CD4-positive, alpha-beta T cell treated with Interleukin-17A for 4 hours (primary cell): ENCODE measurements at places on chromosomes 6 and 20.

DNA sequence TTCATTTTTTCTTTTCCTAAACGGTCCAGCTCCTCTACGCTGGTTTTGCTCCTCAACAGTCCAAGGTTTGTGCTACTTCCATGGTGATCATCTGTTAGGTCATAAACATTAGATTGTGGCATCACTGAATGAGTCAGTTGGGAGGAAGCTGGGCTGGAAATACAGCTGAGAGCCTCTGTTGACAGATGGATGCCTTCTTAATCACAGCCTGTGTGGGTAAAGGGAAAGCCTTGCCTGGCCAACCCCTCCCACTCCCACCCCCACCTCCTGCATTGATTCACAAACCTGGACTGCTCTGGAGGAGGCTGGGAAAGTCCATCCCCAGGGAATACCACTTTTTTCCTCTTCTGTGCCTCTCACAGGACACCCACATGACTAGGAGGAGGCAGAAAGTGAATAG, 180.6 kb upstream of the CCN2 start:
- no peak for DNase-seq

- DNase-seq, result no peak
Observed at GRCh38 chr6:16405375-16405774, 167.0 kb downstream of the GMPR start.

DNA sequence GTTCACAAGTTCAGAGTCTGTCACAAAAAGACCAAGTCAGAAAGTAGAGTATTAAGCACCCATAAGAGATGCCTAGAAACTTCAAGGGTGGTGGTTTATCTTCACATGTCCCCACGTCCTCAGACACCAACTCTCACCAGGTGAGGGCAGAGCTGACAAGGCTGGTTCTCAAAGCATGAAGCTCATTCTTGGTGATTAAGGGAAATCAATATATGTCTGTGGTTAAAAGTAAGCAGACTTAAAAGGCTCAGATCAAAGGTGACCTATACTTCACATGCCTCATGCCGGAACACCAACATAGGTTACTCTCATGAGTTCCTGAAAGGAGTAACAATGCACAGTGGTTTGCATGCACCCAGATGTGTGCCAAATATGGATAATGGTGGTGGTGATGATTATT, 27.0 kb downstream of the IL17A start:
- DNase-seq, result peak; percentile 14

DNA sequence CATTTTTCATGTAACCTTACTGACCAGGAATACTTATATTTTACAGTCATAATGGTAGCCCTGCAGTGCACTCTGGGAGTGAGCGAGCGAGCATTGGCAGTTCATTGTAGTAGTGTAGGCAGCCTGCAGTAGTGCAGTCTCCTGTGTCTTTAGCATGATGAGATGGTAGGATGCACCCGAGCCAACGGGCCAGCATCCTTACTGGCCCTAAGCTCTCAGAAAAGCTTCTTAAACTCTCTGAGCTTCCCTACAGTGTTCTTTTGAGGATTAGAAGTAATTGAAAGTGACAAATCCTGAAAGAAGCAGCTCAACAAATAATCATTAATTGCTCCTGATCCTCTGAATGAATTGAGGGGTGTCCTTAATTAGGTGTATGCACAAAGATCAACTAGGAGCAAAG, 20.9 kb downstream of the SLC9A8 start:
- DNase-seq, result no peak

DNA sequence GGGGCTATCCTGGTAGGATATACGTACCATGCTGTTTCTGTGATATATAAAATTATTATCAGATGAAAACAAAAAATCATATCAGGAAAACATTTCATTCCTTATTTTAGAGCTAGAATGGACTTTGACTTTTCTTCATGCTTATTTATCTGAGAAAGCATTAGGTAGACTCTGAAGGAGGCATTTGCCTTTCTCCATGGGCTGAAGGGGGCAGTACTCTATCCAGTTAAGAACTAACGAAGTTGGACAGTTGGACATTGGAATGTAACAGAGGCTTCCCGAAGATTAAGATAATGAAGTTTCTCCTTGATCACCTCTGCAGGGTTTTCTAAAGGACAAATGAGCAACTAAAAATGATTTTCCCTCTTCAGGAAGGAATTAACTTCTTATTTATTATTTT, 233.9 kb downstream of the SAMD5 start:
- no peak for DNase-seq

- DNase-seq, result no peak
Observed at GRCh38 chr6:18119236-18119635, 3.2 kb downstream of the NHLRC1 start.

GRCh38 chr6:10558565-10558964, 37.4 kb downstream of the GCNT2 start:
- DNase-seq, result no peak

GRCh38 chr6:11878029-11878428, 99.4 kb upstream of the ADTRP start:
- DNase-seq, result no peak

- DNase-seq, result no peak
Observed at GRCh38 chr20:37416848-37417616, 71.1 kb downstream of the SRC start.

DNA sequence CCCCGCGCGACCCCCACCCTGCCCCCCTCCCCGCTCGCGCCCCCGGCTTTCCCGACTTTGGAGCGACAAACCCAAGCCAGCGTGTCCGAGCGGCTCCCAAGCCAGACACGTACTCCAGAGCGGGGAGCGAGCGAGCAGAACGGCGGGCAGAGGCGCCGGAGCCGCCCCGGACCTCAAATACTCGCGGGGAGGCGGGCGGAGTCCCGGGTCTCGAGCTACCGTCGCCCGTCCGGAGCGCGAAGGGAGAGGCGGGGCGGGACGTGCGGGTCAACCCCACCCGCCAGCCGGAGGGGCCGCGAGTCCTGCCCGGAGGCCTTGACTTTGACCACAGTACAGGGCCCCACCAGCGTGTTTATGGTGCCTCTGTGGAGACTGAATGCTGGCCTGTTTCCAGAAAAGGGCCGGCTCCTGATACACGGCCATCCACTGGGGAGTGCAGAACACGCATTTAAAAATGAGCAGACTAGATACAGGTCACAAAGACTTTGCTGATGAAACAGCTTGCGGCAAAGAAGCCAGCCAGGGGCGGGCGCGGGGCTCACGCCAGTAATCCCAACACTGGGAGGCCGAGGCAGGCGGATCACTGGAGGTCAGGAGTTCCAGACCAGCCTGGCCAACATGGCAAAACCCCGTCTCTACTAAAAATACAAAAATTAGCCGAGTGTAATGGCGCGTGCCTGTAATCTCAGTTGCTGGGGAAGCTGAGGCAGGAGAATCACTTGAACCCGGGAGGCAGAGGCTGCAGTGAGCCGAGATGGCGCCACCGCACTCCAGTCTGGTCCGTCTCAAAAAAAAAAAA, at the start of gene SERPINB6:
SERPINB6 (minus strand) TSS at position 148 of the 799 bp plus-strand sequence. CDS start 12,235 bp downstream, outside the sequence.
- peak; percentile 58 for DNase-seq

- DNase-seq, result peak; percentile 32
Observed at GRCh38 chr20:19661717-19662636, 96.1 kb upstream of the RIN2 start.

DNA sequence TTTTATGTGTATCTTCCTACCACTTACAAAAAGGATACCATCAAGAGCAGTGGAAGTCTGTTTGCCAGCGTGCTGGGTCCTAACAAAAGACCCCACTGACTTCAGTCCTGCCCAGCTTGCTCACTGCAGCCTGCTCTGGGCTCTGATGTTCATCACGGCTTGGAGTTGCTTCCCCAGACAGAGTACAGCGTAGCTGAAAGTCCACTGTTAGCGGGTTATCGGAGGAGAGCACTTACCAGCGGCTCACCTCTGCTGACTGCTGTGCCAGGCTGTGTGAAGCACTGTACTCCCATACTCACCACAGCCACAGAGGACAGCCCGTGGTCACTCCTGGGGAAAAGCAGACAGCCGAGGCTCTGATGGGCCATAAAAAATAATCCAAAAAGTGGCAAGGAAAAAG, 40.2 kb downstream of the CTCFL start:
- no peak for DNase-seq

DNA sequence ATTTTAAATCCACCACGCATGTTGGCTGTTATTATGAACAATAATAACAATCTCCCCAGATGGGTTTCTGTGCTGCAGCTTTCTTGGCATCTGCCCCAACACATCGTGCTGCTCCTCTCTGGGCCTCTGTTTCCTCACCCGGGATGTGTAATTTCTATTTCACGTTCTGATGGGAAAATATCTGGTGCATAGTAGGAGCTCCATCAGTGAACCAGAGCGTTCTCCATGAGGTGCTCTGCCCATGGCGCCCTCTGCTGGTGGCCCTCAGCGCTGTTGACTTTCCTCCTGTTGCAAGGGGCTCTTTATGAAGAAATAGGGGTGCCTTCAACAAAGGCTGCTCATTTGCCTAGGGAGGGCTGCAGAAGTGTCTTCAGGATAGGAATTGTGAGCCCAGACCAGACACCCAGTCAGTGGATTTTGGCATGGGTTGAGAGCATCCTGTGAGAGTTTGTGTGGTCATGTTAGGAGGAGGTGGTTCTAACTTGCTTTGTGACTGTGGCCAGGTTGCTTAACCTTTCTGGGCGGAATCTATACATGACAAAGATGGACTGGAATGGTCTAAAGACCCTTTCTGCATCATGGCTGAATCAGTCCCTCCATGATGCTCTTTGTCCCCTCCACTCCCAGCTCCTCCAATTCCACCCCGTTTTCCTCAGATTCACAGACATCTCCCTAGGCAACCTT, 8.1 kb downstream of the SCRT2 start:
- peak; percentile 67 for DNase-seq

DNA sequence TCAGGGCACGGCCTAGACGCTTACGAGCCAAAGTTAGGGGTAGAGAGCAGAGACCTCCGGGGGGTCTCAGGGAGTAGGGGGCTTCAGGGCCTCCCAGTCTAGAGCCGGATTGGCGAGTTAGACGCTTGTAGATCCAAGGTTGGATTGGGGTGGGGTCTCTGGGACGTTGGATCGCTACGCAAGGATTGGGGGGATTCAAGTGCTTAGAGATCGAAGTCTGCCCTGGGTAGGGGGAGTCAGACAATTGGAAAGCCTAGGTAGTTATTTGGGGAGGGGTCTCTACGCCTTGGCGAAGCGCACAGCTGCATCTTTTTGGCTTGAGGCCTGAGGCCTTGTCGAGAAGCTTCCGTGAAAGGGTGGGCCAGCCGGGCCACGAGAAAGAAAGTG, 469 bp downstream of the STX16 start:
- DNase-seq, result no peak

DNA sequence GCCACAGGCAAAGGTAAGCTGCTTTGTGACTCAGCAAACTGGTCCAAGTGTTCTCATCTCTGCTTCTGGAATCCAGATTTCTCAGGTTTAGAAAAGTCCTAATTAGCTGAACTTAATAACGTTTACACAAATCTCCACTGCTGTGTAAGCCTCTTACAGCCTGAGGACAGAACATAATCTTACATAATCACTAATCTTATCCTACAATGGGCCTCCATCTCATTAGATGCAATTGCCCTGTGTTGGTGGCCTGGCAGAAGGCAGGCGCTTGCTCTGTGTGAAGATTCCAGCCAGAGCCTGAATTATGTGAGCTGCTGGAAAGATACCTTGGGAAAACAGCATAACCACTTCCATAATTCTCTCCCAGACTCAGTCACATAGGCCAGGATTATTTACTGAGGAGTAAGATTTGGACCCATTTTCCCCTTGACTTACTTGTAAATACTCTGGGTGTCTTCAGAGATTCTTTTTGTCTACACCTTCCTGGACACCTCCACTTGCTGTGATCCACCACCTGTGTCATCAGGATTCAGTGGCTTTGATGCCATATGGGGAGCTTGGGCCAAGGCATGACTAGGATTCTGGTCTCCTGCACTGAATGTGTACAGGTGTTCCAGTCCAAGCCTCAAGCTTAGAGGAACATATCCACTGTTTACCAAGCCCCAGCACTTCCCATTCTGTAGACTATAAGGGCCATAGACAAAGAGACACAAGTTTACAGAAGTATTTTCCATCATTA, 104.4 kb downstream of the C6orf118 start:
- no peak for DNase-seq

DNA sequence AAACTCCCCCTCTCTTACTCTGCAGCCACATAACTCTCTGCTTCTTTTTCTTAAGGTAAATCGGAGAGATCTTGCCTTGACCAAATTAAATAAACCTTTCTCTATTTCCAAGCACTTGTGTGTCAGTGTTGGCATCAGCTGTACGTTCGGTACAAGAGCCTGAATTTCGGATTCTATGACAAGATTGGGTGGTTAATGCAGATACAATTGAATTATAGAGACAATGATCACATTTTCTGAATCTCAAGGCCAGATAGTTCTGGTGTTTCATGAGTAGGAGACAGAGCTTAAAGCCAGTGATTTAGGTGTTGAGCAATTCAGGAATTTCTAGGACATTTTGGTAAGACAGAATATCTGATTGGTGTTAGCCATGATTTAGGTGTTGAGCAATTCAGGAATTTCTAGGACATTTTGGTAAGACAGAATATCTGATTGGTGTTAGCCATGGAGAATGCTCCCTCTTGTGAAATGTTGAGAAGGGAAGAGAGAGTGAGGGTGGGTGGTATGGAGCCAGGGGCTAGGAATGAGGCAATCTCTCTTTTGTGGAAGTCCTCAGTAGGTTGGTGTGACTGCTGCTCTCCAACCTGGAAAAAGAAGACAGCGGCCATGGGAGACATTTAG, 5.1 kb downstream of the SPINT3 start:
- no peak for DNase-seq
